ENCODE measurements at places on chromosomes 13 and 19.

DNA sequence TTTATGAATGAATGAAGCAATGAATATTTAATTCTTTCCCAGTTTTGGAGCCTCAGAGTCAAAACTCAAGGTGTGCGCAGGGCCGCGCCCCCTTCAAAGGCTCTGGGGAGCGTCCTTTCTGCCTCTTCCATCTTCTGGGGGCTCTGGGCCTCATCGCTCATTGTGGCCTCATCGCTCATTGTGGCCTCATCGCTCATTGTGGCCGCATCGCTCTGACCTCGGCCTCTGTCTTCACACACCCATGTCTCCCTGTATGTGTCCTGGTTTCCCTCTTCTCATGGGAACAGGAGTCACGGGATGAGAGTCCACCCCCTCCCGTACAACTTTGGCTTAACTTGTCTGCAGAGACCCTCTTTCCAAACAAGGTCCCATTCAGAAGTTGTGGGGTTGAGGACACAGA, 3.2 kb upstream of the MEX3D start:
- DNase-seq = no peak

- peak; percentile 80 for DNase-seq
Observed at GRCh38 chr13:99614465-99614885, 113.2 kb downstream of the TM9SF2 start.

GRCh38 chr13:113591750-113592149, 7.2 kb downstream of the TFDP1 start:
- peak; percentile 10 for DNase-seq

GRCh38 chr19:5775668-5776309, 8.8 kb downstream of the PRR22 start:
- DNase-seq = no peak

GRCh38 chr13:71290963-71291841, 575.8 kb downstream of the DACH1 start:
- no peak for DNase-seq

- no peak for DNase-seq
Observed at GRCh38 chr13:43537124-43537523, 249.6 kb downstream of the ENOX1 start.

DNA sequence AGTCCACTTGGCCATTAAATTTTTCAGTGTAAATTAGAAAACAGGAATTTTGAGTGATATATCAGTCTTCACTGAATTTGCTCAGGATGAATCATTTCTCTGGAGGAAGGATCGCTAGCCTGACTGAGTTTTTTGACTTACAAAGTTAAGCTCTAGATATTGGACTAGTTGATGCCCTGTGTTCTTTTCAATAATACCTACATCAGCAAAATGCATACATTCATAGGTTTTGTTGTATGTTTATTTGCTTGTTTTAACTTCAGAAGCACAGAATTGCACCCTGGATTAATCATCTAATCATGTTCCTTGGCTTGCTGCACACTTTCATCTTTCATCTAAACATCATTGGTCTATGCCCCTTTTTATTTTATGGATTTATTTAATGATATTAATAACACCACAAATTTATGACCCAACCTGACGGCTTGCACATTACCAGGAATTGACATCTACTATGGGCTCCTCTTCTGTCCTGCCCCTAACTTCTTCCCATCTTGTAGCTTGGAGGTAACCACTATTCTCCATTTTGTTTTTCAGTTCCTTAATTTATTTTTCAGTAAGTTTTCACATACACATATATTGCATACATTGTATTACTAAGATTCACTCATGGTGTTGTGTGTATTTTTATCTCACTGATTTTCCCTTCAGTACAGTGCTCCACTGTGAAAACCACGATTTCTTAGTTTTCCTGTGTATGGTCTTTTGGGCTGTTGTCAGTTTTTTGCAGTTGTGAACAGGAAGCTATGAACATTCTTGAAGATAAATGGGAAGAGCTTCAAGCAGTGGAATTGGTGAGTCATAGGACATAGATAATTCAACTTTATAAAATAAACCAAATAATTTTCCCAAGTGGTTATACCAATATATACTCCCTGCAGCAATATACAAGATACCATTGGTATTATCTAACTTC, 23.3 kb downstream of the COMMD6 start:
- no peak for DNase-seq

- no peak for DNase-seq
Observed at GRCh38 chr13:90918536-90918935, 429.0 kb upstream of the MIR17HG start.

DNA sequence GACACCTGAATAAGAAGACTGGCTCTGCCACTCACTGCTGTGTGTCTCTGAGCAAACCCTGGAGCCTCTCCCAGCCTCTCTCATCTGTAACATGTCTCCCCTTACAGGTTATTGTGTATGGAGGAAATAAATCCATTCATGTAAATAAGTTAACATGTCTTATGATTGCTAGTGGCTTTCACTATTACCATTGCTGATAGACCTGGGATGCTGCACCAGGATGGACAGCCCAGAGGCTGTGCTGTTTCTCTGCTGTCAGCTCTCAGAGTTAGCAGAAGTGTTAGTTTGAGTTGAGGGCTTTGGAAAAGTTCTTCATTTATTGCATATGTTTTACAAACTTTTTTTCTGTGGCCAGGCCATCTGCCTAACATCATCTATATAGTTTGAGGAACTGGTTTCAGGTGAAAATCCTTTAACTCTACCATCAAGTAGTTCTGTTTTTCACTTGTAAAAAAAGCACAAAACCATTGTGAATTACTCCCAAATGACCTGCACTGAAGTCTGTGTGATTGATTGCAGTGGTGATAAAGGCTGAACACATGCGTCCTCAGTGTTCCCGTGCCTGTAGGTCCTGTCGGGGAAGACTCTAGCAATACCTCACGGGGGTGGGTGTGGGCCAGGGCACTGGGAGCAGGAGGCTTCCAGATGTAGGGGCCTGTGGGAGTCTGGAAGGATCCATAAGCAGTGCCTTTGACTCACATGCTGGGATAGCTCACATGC, 24.6 kb downstream of the MPHOSPH8 start:
- DNase-seq = no peak

DNA sequence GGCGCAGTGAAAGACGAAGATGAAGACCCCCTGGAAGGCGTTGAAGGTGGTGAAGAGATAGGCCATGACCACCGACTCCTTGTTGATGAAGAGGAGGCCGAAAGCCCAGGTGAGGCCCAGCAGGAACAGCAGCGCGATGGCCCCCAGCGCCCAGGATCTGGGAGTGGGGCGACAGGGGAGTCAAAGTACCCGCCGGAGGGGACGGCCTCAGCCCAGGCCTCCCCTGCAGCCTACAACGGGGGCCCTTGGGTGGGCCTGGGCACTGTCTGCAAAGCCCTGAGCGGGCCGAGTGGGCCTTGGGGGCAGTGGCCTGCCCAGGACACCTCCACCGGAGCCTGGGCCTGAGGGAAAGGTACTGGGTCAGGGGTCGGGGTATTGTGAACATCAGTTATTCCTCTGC, 19.0 kb upstream of the ASF1B start:
- no peak for DNase-seq

DNA sequence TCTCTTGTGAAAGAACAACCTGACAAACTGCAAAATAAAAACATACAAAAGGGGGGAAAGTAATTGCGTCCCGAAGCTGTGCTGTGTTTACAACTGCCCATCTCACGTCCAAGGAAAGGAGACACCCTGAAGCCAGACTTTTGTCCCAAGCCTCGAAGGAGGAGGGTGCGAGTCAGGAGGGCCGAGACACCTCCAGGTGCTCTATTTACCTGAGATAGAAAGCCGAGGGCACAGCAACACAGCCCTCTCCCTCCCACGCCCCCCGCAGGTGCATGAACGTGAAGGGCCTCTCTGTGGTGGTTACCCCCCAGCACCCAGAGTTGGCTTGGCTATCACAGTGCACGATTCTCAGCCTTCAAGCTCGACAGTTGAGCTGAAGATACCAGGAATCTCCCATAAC, 33.2 kb downstream of the NLRP13 start:
- no peak for DNase-seq

DNA sequence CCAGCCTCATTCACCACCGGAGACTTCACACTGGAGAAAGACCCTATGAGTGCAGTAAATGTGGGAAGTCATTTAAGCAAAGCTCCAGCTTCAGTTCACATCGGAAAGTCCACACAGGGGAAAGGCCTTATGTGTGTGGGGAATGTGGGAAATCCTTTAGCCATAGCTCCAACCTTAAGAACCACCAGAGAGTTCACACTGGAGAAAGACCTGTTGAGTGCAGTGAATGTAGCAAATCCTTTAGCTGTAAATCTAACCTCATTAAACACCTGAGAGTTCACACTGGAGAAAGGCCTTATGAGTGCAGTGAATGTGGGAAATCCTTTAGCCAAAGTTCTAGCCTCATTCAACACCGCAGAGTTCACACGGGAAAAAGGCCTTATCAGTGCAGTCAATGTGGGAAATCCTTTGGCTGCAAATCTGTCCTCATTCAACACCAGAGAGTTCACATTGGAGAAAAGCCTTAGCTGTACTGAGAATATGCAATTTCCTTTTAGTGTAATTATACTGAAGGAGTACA, 8.8 kb downstream of the ZNF211 start:
- no peak for DNase-seq

DNA sequence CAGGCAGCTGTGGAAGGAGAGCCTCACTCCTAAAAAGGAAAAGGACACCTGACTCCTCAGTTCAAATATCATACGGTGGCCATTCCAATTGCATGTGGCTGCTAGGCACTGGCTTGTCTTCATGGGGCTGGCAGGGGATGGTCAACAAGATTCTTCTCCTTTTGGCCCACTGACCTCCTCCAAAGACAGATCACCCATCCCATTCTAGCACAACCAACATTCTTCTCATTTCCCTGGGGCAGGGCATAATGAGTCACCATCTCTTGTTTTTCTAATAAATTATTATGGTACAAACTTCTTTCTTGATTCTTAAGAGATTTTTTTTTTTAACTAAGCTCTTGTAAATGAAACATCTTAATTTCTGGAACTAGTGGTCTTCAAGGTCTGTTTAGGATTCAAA, 136.7 kb upstream of the NBEA start:
- no peak for DNase-seq

GRCh38 chr19:51002089-51002532, 707 bp upstream of the KLK8 start:
- no peak for DNase-seq

- DNase-seq = no peak
Observed at GRCh38 chr13:95234242-95234641, 67.0 kb downstream of the ABCC4 start.

DNA sequence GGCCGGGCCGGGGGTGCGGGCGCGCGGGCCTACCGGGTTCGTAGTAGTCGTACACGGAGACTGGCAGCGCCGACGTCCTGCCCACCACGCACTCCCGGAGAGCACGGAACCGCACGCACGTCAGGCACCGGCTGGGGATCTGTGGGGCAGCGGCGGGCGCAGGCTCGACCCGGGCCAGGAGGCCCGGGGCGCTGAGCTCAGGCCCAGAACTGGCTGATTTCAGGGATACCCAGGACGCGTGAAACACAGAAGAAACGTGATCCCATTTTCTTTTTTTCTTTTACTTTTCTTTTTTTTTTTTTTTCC, 9.0 kb downstream of the F2RL3 start:
- no peak for DNase-seq

DNA sequence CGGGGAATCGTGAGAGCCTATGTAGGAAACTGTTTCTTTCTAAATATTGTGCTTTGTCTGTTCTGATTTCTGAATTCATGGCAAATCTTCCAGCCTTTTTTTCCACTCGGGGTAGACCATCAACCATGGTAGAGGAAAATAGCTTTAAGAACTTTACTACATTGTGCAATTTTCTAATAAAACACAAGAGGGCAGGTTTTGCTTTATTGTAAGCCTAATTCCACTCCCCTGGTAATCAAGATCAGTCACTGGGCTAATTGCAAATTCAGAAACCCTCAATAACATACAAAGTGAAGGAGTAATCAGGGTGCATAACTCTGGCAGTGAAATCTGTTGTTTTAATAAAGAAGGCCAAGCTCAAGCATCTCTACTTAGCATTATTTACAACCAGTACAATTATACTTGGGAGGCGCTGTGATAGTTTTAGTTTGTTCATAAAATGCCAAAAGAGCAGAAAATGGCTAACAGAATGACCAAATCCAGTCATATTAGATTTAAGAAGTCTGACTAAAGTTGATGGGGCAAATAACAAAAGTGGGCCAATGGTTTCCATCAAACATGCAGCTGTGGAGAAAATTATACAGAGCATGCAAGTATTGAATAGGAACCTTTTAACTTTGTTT, 43.8 kb downstream of the DCT start:
- DNase-seq = no peak

DNA sequence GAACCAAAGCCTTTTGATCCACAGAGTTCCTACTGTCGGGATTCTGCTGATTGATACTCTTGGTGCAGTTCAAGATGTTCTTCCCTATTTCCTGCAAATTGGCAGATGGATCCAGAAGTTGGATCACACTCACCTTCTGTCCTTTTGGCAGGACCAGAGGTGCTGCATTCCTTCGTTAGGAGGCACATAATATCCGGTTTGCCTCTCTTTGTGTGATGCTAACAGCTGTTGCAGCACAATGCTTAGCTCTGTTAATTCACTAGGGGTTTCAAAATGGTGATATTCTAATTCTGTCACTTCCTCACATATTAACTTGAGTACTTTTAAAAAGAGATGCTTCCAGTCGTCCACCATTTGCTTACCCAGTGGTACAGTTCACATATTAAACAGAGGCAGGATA, 15.2 kb upstream of the CHST8 start:
- DNase-seq = no peak

- DNase-seq = peak; percentile 47
Observed at GRCh38 chr19:45340232-45340898, at the start of gene KLC3. KLC3 (plus strand) TSS chr19:45340750; CDS start chr19:45345542, 4,792 bp downstream.

GRCh38 chr19:9622531-9622930, 1.5 kb upstream of the ZNF561 start:
- DNase-seq = no peak

DNA sequence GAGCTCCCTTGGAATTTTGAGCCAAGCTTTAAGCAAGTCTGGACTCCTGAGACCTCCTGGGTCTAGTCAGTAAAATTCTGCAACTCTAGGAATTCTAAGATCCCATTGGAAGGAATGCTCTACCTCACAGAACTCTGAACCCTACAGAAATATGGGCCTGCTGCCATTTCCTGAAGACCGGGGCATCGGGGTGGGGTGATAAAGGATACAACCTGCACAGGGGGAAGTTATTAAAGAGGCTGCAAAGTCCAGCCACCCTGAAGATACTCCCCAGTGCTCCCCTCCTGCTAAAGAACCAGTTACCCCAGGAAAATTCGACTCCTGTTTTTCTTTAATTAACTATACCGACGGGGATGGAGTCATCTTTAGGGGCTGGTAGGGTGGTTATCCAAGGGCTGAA, 2.4 kb upstream of the PPP1R37 start:
- DNase-seq = no peak

DNA sequence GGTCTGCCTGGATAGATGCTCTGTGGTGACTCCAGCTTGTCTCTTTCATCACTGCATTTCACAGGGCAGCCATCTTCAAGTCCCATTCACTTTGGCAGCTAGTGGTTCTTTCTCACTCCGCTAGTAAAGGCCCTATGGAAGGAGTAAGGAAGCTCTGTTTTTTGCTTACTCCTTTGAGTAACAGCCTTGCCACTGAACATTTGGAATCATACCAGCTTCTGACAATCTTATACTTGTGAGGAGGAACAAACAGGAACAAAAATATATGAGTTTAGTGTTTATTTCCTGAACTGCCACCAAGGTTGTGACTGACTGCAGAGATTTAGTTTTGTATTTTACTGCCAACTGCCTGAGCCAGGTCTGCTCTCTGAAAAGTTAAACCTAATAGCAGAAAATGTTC, 38.7 kb downstream of the KCTD4 start:
- no peak for DNase-seq
